ENCODE measurements at places on chromosomes 4 and X. TPM values are rescaled to one million over a fixed set of nuclear protein-coding genes. Genes with fewer than 3 reads are reported as not detected.
A peak's percentile ranks its signal among the peaks of the same experiment; 100 is the strongest.

- DNase-seq, result no peak
These were observed 2497.3 kb downstream of the ARAP2 start for GRCh38 chr4:33746979-33747378.

DNA sequence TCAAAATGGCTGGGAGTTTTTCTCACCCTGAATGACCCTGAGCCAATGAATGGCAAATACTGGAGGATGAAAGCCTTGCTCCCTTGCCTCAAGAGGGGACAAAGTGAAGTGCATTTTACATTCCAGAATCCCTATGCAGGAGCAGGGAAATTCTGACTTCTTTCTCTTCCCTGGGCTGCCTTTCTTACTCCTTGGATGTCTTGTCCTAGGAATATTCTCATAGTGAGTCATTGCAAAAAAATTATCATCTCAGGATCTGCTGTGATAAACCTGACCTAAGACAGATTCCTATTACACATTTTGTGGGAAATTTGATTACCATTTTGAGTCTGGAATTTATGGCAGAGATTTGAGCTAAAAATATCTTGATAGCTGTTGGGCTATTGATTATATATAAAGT, 199.9 kb downstream of the TMA16 start:
- DNase-seq, result no peak

DNA sequence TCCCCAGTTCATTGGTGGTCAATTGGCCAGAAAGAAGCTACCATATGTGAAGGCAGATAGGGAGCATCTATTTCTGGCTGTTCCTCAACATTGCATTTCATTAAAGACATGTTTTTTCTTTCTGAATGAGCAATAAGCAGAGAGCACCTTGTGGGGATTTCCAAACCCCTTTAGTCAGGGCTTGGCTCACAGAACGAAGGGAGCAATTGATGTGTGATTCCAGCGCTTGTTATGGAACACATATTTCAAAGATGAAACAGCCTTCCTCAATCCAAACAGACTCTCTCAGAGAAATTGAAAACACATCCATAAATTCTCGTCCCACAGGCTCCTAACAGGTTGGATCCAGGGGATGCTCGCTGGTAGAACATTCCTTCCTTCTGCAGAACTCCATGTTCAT, 84.1 kb downstream of the CLCN4 start:
- no peak for DNase-seq

DNA sequence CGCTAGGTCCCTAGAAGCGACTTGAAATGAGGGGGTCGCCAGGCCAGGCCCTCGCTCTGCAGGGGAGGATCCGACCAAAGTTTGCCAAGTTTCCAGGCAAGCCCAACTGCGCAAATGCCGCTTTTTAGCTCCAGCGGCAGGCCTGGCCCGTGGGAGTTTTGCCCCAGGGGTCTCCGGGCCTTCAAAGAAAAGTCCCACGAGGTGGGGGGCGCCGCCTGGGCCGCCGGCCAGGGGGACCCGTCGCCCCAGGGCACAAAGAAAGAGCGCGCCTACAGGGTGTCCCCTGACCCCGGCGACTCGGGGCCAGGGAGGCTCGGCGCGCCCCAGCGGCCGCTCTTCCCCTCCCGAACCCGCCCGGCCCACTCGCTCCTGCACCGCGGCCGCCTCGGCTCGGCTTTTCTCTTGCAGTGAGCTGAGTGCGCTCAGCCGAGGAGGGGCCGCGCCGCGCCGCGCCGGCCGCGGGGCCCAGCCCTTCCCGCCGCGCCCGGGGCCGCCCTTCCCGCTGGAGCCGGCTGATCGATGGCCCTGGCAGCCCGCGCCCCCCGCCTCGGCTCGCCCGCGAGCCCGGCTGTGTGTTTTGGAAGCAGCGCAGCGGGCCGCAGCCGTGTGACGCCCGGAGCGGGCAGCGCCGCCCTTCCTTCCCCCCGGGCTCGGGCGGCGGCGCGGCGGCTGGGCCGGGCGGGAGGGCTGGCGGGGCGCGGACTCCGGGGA, 754 bp upstream of the KLF3 start:
- DNase-seq, result peak; percentile 59

The PAK3 gene
- 7.6 TPM for total RNA-seq

The MAGEC2 gene
- not detected for total RNA-seq
